ENCODE measurements at places on chromosomes 12 and 14.
A peak's percentile ranks its signal among the peaks of the same experiment; 100 is the strongest.

DNA sequence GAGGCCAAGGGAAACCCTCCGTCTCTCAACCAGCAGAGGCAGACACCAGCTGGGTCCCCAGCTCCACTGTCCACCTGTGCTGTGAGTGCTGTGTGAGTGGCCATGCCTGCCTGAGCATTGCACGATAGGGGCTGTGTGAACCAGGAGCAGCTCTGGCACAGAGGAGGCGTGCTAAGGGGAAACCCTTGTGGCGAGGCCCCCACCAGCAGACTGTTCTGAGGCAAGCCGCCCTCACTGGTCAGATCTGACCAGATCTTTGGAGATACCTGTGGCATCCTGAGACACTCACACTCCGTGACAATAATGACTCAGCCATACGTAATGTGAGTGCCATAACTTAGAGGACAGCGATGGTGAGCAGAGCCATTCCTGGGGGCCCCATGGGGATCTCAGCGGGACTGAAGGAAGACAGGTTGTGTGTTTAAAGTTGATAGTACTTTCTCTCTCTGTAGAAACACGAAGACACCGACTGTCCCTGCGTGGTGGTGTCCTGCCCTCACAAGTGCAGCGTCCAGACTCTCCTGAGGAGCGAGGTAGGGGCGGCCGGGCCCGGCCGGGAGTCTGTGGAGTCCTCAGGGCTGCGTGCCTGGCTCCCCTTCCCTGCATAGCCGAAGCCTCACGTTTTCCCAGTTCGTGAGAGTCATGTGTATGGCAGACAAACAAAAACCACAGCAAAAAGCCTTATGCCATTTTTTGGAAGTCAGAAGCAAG lies 36.6 kb upstream of the AMN start:
- DNase-seq = no peak

- no peak for DNase-seq
Observed at GRCh38 chr14:67514203-67514607, 18.9 kb upstream of the PLEKHH1 start.

DNA sequence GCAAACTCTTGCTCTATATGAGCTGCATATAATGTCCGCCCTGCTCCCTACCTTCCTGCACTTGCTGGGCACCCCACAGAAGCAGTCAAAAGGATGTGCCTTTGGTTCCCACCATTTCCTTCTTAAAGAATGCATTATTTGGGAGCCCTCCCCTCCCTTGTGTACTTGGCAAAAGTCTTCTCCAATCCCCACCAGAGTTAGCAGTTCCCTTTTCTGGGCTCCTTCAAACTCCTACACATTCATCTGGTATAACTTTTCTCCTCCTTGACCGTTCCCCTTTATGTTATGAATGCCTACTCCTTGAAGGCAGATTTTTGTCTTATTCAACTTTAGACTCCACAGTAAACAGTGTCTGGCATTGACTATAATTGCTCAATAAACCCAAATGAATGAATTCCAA lies 27.8 kb downstream of the AREL1 start:
- no peak for DNase-seq

DNA sequence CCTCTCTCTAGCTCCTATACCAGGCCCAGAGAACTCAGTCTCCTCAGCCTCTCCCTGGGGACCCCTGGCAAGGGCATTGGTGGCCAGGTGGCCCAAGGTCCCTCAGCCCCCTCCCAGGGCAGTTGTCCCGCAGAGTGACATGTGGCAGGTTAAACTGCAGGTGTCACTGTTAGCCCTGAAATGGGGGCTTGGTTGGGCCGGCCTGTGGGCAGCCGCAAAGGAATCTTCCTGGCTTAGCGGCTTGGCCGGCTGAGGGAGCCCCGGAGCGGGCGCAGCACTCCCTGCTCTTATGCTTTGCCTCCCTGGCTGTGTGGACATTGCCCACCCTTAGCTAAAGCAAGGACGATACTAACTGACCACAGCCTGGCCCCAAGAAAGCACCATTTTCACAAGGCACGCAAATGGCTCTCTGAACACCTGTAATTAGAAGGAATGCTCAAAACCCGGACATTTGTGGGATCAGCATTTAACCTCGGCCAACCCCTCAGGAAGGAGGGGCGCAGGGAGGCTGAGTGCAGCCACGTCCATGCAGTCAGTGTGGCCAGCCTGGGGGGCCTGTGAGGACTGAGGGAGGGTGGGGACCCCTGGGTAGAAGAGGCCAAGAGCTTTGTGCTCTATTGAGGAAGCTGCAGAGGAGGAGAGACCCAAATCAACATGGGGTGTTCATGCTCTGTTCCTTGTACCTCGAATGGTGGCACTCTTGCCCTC lies 82.2 kb downstream of the PAPOLA start:
- no peak for DNase-seq

DNA sequence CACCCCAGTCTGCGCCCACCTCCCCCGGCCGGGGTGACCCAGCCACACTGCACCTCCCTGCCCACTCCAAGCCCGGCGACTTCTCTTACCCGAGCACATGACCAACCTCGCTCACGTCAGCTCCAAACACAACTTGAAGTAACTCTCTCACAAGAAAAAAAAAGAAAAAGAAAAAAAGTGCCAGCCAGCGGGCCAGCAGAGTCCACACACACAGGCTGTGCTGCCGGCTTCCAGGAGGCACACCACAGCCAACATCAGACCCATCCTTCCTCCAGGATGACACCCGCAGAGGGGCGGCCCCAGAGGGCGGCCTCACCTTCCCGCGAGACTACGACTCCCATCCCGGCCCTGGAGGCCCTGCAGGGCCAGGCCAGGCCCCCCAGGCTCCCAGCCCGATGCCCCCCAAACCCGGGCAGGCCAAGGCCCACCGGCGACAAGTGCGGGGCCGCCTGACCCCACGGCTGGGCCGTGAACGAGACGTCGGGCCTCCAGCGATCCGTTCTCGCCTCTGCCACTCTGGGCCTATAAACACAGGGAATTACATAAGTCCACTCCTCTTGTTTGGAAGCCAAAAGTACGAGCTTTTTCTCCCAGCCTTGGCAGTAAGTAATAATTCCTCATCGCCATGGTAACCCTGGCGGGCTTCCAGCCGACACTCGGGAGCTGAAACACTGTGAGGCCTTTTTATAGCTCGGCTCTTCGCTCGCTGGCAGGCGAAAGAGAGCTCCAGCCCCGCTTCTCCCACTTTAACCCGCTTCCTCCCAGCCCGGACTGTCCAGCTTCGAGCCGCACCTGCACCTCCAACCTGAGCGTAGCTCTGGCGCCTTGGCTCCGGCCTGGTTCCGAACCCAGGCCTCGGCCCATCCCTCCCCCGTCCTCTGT lies 49.1 kb downstream of the NCOR2 start:
- DNase-seq = peak; percentile 98

GRCh38 chr12:46370792-46371717 lies 1.5 kb downstream of the SLC38A2 start:
- no peak for DNase-seq

GRCh38 chr12:96375841-96376604 lies 24.2 kb downstream of the CDK17 start:
- no peak for DNase-seq

- no peak for DNase-seq
Observed at GRCh38 chr14:68268197-68268596, 448.6 kb downstream of the RAD51B start.

DNA sequence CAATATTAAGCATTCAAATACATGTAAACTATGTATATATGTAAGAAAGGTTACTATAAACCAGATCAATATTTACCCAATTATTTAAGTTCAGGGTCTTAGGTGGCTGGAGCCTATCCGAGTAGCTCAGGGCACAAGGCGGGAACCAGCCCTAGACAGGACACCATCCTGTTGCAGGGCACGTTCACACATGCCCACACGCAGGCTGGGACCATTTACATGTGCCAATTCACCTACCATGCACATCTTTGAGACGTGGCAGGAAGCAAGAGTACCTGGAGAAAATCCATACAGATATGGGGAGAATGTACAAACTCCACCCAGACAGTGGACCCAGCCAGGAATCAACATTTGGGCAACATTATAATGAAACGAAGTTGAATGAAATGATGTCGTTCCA lies 263.0 kb upstream of the E2F7 start:
- DNase-seq = no peak

DNA sequence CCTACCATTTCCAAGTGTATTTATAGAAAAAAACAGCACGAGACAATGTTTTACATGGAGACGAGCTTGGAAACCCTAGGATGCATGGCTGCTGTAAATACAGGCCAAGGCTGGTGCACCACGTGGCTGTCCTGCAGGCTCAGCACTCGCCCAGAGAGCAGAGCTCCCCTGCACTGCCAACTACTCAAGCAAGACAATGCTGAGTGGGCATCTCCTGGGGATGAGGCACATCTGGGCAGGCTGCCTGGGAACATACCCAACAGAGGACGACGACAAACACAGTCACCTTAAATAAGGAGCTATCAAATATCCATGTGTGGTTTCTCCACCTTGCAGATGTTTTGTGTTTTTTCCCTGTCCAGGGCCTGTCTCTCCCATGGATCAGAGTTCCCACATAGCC lies 128.3 kb upstream of the PRMT8 start:
- DNase-seq = no peak

- no peak for DNase-seq
Observed at GRCh38 chr12:25884920-25885234, 73.6 kb upstream of the RASSF8 start.

- DNase-seq = no peak
Observed at GRCh38 chr14:45048385-45048784, 35.5 kb upstream of the PRPF39 start.
